ENCODE measurements at places on chromosomes 5 and 9.

- no peak for DNase-seq
Observed at GRCh38 chr5:166535641-166536040, 1755.8 kb upstream of the WWC1 start.

GRCh38 chr5:4639946-4640345 lies 500.2 kb upstream of the ADAMTS16 start:
- DNase-seq = no peak

DNA sequence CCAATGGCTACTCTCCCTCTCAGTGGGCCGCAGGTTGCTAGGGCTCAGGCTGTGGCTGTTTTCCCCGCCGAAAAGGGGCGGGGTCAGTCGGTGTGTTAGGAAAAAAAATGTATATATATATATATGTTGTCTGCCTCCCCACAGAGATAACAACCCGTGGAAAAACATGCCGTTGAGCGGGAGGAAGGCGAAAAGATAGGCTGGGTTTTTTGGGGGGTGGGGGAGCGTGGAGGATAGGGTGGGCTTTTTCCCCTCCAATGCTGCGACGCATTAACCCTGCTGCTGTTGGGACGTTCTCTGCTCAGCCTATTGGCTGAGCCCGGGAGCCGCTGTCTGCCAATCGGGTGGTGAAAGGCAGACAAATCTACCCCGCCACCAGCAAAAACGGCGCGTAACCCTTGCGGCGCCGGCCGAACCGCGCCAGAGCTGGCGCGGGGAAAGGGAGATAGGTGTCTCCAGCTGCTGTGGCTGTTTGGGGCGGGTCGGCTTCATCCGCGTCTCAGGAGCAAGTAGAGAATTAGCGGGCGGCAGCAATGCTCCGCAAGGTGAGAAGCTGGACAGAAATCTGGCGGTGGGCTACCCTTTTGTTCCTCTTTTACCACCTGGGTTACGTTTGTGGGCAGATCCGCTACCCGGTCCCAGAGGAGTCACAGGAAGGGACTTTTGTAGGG lies at the start of gene PCDHGC4:
PCDHGC4 (plus strand) TSS at position 390 of the 671 bp plus-strand sequence; CDS start at position 534, 144 bp downstream.
- DNase-seq = no peak

- DNase-seq = no peak
Observed at GRCh38 chr9:125038166-125038565, 97.3 kb upstream of the GOLGA1 start.

DNA sequence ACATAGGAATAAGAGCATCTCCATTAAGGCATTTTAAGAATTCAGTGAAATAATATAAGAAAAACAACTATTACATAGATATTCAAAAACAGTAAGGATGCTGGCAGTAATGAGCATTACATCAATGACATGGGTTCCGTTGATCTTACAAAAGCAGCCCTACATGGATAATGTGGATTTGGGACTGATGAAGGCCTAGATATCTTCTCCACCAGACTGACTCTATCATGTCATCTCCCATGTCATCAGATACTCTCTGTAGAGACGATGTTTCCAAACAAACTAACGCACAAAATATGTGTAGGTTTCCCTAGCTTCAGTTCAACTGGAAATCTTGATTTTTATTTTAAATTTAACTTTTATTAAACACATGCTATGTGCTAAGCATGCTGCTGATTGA lies 3.6 kb downstream of the LURAP1L start:
- no peak for DNase-seq

DNA sequence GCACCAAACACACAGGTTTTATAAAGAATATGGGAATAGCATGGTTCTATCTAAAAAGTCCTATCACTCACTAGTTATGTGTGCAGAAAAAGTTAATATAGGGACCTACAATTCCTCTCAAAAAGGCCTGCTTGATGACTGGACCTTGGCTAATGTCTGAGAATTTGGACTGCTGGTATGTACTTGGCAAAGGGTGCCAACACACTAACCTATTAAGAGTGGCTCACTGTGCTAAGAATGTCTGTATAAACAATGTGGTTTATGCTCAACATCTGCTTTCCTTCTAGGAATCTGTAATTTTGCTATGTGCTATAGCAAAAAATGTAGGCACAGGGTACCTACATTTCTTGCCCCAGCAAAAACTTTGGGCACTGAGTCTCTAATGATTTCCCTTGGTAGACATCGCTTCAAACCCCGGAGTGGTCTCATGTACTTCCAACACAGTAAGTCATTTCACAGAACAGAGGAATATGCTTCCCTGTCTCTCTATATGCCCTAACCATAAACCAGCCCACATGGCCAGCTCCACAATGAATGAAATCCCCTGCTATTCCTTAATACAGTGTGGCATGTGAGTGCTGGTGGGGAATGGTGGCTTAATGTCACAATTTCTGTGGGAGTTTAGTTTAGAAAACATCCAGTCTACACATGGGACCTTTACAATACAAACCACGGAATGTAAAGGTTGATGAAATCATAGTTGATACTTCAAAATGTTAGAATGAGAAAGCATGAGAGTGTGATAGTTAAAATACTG lies 101.7 kb downstream of the UBAP2 start:
- no peak for DNase-seq

- peak; percentile 28 for DNase-seq
Observed at GRCh38 chr5:126449751-126450271, 26.6 kb downstream of the GRAMD2B start.

GRCh38 chr9:127035423-127035822 lies 87.0 kb downstream of the ANGPTL2 start:
- no peak for DNase-seq

GRCh38 chr5:54775645-54776044 lies 209.7 kb downstream of the ESM1 start:
- DNase-seq = no peak

DNA sequence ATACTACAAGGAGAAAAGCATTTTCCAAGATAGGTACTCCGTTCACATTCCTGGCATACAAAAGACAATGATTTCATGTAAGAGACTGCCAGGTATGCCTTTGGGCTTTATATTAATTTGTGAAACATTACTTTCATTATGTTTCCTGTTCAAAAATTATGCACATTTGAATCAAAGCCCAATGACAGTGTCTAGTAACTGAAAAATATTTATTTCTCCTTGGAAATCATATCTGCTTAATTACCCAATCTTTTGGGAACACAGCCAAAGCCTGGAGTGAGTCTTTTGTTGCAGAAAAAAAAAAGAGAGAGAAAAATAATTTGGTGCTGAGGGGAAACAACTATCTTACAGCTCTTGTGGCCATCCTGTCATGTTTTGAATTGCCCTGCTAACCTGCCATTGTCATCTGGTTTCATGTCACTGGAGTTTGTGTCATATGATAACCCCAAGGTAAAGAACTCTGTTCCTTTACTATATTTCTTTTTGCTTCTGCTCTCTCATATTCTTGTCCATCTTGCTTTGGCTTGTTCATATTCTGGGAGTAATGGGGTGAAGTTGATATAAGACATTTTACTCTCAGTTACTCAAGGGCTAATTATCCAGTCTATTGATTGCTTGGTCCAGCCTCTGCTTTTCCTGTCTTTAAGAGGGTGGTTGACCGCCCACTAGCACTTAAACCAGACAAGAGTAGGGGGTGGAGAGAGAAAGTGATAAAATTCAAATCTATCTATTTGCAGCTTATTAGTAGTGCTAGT lies 238.3 kb upstream of the NUDT12 start:
- no peak for DNase-seq

- DNase-seq = no peak
Observed at GRCh38 chr5:36644727-36645126, 38.3 kb downstream of the SLC1A3 start.

DNA sequence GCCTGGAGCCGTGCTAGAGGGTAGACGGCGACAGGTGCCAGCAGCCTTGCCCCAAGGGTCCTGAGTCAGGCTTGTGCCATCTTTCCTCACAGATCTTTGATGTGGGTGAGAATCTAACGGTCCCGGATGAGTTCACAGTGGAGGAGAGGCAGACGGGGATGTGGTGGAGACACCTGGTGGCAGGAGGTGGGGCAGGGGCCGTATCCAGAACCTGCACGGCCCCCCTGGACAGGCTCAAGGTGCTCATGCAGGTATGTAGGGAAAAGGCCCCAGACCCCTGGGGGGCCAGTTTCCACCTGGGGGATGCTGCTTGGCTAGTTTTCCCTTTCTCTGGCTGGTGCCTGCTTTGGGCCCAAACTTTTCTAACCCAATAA lies 24.0 kb downstream of the PTGES2 start:
- DNase-seq = no peak

DNA sequence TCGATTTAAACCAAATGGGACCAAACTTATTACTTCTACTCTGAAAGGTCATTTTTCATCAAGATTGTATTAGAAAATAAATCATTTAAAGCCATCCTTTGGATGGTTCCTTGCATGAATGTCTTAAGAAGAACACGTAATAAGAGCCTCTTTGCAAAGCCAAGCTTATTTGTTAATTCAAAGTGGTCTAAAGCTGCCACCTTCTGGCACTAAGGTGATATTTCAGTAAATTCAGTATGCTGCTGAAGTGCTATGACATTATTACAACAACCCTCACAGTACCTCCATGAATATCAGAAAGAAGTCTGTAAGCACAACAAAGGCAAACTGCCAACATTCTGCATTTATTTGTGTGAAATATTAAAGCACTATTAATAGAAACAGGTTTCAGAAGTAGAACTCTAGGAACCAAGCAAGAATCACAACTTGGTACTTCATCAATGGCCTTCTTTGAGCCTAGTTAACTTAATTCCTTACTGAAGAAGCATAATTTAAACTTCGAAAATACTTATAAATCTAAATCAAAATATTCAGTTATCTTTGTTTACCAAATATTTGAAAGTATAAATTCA lies 53.1 kb upstream of the TYRP1 start:
- DNase-seq = no peak

DNA sequence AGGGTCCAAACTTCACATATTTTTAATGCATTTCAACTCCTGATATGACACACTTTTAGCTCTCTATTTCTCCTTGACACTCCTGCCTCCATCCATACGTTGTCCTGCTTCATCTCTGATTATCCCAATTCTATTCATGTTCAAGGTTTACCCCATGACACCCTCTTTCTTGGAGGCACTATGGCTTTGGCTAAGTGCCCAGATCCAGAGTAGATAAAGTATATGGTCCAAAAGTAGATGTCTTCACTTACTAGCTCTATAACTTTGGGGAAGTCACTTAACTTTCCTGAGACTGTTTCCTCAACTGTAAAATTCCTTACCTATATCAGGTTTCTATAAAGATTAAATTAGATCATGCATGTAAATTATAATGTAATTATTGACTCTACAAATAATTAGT lies 36.1 kb downstream of the SLC22A5 start:
- DNase-seq = no peak

GRCh38 chr5:124641154-124641792 lies 105.2 kb downstream of the ZNF608 start:
- DNase-seq = no peak

DNA sequence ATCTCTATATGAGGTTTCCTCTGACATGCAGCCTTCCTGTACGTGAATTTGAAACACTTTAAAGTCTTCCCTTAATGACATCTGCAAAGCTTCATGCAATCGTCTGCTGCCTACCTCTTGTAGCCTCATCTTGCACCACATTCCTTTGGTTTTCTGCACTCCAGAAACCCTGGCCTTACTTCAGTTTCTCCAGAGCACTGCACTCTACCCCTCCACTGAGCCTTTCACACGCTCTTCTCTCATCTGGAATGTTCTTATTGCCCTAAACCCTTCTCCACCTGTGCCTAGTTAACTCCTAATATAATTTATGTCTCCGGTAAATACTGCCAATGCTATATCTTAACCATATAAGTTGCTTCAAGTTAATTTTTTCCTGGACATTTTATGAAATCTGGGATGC lies 168.8 kb upstream of the SLC27A6 start:
- no peak for DNase-seq

DNA sequence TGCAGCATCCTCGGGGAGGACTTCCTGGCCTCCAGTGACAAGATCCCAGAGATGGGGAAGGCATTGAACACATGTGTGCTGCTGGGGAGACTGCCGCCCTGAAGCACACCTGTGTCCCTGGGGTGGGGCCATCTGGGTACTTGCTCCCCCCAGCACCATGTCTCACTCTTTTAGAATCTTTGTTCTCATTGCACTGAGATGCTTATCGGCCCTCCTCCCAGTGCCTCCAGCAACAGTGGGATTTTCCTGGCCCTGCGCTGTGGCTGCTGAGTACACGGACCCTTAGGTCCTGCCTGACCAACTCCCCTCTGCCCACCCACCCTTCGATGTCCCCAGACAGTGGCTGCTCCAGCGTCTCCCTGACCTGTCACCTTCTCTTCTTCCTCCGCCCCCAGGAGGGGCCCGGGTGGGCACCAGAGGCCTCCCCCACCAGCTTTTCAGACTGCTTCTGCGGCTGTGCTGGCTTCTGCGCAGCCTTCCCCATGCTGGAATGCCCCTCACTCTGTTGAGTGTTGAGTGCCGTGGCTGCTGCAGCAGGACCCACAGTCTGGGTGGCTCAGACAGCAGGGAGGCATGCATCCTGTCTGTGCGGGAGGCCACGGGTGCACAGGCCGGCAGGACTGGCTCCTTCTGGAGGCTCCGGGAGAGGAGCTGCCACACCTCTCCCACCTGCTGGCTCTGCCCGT lies 145.9 kb upstream of the IRX2 start:
- DNase-seq = no peak

- no peak for DNase-seq
Observed at GRCh38 chr9:1492156-1492555, 442.0 kb downstream of the DMRT2 start.

- no peak for DNase-seq
Observed at GRCh38 chr9:124197177-124198095, 60.3 kb upstream of the NEK6 start.

- DNase-seq = no peak
Observed at GRCh38 chr9:110912419-110913291, 125.6 kb downstream of the LPAR1 start.

GRCh38 chr5:75031366-75031765 lies 21.0 kb downstream of the GCNT4 start:
- no peak for DNase-seq

DNA sequence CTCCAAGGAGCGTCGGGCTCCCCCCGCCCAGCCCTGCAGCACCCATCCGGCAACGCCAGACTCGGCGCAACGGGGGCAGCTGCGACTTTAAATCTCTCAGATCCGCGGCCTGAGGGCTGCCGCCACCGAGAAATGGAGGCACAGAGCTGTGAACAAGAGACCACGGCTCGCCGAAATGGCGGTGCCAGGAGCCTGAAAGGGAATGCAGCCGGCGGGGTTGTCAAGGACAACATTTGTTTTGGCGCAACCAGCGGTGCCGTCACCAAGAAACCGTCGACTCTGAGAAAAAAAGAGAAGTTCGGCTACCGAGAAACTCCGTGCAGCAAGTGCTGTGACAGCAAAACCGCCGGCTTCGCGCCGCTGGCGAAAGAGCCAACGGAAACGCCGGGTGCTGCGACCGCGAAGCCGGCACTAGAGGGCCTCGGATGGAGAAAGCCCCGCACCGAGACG lies 2.1 kb upstream of the ANXA2R start:
- DNase-seq = peak; percentile 72

DNA sequence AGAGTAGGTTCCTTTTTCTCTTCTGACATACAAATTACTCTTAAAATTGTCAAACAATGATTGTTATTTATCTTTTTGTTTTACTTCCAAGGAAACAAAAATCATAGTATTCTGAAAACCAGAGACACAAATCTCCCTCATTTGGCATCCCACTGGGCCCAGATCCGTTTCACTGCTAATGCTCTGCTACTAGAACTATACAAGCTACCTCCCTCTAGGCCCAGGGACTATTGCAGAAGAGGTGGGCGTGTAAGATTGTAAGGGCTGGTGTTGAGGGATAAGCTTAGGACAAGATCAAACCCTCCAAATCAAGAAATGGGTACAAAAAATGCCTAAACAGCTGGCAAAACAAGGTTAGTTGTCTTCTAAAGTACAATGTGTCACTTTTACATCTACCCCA lies 928.9 kb upstream of the CDH10 start:
- no peak for DNase-seq
